ENCODE measurements at places on chromosomes 16 and 17.
A peak's percentile ranks its signal among the peaks of the same experiment; 100 is the strongest.

DNA sequence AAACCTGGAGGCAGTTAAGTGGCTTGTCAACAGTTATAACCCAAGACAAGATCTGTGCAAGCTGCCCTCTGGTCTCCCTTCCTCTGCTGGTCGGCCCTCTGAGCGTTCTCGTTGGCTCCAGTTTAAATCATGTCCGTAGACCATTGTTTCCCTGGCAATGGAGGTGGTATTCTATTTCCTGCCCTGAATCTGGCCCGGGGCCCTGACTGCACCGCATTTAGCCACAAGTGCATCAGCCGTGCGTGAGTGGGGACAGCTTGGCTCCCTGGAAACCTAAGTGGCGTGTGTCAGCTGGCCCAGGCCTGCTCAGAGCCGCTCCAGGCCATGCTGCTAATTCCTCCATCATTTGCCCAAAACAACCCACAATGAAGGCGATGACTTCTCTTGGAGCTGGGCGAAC, 15.0 kb upstream of the MYLK3 start:
- DNase-seq: no peak

DNA sequence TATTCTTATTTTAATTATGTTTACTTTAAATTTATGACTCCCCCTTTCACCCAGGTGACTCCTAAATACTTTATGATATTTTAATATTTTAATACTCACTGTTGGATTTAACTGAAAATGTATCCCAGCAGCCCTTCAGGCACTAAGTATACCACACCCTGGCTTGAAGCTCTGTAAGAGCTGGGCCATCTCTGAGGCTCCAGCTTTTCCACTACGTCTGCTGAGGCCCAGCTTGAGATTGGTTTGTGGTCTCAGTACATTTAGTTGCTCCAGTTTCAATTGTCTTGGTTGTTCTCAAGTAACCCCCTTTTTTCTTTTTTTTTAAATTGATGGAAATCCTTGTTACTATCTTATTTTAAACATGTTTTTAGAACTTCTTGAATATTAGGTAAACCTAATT, 27.0 kb upstream of the CAPNS2 start:
- no peak for DNase-seq

DNA sequence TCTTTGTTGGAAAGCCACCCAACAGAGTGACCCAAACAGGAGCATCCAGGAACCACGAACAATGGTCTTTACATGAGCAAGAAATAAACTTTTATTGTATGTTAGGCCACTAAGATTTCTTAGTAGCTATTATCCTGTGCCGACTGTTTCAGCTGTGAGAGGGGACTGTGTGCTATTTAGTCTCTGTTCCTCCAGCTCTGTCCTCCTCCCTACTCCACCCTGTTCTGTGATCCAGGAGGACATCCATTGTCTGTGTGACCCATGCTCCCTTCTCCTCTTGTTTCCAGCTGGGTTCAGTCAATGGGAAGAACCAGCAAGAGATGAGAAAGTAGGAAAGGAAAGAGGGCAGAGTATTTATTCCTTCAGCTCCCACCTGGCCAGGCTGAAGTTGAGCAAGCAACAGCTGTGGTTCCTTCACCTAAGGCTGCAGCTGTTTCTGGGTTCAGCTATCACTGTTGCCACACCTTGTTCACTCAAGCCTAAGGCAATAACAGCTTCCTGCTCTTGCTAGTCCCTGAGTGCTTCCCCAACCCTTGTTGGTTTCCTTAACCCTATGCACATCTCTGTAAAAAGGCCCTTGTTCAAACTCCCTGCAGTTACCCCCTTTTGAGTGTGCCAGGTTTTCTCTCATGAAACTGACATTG, 14.9 kb upstream of the B4GALNT2 start:
- no peak for DNase-seq

DNA sequence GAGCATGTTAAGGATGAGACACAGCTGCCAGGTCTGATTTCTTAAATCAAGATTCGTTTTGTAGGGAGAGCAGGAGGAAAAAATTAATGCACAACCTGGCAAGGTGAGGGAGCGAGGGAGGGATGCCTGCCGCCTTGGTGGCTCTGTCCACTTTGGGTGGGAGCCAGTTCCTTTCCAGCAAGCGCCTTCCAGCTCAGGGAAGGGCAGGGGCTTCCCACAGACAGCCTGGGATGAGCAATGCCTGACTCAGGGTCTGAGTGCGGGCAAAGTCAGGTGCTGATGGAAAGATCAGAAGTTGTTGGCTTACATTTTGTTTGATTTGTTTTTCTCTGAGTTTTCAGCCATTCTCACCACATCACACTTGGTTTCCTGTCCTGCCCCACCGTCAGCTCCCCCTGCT, 220.7 kb downstream of the ENGASE start:
- DNase-seq: no peak

- no peak for DNase-seq
Observed at GRCh38 chr17:44381810-44382305, 7.6 kb downstream of the ITGA2B start.

DNA sequence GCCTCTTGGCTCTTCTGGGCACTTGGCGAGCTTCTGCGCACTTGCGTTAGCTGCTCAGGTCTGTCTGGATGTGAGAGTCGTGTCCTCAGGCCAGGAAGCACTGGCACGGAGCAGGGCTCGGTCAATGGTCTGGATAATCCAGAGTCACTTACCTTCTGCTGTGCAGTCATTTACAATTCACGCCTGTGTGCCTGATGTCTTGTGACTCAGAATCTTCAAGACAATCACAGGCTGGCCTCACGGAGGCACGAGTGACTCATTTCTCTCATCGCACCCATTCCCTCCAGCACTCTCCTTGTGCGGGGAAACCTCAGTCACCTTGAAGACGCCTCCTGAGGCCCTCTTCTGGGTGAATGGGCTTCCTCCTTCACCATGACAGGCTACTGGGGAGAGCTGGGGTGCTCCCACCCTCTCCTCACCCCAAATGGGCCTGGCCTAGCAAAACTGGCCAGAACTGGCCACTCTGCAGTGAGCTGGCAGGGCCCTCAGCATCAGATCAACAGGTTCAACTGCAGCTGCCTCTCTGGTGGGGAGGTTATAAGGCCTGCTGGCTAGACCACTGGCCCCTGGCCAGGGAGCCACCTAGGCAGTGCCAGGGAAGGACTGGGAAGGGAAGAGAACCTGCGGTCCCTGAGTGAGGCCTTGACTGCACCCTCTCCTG, 1.9 kb upstream of the CAPN15 start:
- peak; percentile 76 for DNase-seq

DNA sequence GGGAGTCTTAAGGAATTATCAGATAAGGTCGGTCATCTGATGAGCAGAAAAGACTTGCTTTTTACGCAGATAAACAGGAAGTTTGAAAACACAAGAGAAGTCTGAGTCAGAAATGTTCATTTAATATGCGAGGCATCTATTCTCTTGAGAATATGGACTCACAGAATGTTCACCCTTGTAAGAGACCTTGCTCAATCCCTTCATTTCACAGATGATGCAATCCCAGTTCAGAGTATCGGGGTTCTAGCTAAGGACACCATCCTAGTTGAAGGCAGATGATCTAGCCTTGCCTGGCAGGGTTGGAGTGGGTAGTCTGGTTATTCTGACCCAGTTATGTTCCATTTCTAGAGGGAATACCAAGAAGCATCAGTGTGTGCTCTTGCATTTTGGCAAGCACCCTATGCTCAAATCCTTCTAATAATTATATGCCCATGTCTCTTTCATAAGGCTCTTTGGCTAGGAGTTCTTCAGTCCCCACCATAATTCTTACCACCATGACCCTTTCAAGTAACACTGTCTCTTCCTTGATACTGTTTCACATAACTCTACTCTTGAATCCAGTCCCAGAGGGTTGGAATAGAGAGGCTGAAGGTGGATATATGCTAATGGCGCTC, 42.5 kb downstream of the YPEL2 start:
- no peak for DNase-seq

DNA sequence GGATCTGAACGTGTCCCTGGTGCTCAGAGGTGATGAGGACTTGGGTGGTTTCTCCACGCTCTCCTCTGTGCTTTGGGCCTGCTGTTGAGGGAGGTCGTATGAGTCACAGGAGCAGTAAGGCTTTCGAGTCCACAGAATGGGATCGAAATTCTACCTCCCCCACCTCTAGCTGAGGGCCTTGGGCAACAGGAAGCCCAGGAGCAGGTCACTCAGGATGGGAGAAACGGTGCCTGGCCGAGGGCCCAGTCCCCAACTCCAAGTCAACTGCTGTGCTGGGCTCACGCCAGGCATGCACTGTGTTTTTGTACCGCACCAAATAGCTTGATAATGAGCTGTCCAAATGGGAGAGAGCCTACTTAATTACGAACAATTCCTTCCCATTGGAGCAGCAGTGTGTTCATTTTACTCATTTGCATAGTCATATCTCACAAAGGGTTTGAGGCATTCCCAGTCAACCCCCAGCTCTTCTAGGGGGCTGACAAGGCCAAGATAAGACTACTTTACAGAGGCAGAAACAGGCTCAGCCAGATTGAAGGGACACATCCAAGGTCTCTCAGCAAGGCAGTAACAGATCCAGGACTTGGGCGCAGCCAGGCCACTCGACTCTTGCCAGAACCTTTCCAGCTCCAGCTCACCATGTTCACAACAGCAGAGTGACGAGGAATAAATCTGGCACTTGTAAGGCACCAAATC, 53.6 kb downstream of the WNT3 start:
- no peak for DNase-seq

DNA sequence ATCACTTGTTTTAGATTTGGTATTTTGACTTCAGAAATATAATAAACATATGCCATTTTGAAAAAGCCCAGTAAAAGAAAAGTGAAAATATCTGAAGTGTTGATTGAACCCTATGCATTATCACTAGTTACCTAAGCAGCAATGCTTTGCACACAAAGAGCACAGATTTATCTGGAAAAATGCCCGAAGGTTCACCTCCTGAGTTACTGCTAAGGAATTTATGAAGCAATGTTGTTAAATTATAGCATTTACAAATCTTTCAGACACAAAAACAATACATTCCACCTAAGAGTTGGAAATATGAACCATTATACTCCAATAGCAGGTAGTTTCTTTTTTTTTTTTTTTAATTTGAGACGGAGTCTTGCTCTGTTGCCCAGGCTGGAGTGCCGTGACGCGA, 38.9 kb upstream of the GHDC start:
- DNase-seq: no peak

DNA sequence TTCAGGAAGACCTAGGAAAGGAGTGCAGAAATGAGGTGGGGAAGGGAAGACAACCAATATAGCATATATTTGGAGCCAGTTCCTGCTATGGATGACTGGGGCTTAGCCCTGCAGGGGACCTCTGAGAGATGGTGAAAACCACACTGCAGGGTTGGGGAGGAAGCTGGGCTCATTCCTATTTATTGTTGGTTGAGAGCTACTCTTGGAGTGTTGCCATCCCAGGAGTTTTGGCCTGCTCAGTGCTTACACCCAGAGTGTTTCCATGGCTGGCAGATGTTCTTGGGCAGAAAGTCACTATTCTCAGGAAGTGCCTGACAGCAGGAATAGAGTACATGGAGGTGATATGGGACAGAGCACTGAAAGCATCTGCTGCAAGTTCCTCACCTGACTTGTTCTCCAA, 145.8 kb downstream of the SPACA3 start:
- DNase-seq: no peak

GRCh38 chr16:46801428-46802049, 29.4 kb downstream of the C16orf87 start:
- no peak for DNase-seq

DNA sequence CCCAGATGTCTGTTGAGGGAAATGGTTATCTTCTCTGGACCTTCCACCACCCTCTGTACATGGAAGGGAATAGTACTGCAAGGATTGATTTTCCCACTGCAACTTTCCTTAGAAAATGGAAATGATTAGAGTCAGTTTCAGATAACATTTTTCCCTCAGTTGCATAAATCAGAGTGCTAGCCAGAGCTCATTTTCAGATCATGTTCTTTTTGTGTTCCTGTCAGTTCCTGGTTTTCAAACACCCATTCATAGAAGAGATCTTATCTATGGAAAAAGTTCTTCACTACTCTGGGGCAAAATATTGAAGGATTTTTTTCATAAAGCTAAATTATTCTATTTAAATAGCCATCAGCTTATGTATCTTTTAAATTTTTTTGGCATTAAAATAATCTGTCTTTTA, 11.7 kb upstream of the COX10 start:
- no peak for DNase-seq

- DNase-seq: no peak
Observed at GRCh38 chr17:58268326-58268725, 12.4 kb downstream of the MPO start.

DNA sequence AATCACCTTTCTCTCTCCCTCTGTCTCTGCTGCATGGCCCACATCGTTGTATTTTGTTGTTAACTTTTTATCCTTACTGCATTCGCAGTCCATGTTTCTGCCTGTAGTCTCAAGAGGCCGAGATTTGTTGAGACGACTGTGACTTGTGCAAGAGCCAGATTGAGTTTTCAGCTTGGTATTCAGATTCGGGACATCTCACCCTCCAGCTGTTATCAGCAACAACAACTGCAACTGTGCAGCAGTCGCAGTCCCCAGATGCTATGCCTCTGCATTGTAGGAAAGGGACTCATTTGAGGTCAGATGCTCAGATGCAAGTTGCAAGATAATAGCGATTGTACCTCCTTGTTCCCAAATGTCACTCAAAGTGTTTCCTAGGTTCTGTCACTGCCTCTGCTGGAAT, 209.0 kb downstream of the SNX29 start:
- no peak for DNase-seq

DNA sequence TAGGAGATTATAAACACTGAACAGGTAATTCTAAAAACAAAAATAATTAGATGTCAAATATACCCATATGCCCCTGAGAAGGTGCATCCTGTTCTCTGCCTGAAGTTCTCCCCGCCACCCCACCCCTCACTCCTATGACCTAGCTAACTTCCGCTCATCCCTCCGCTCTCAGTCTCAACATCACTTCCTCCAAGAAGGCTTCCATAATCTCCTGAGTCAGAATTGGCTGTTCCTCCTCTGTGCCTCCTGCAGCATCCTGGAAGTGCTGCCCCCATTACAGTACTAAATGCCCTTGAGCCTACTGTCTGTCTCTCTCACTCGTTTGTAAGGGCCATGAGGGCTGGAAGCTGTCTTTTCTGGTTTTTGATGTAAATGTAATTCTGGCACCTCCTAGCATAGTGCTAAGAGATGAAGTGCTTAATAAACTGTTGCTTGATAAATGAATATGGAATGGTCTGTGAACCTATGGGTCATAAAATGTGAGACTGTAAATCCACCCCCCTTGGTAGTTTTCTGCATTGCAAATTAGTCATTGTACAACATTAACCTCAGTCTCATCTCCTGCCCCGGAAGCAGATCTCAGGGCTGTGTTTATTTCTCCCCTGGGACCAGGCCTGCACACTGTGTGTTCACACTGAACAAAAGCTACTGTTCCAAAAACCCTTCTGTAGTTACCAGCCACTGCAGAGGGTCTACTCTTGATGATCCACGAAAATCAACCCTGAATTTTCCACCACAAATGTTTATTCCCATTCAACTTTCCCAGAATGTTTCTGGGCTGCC, 3.9 kb upstream of the MYO1D start:
- no peak for DNase-seq

DNA sequence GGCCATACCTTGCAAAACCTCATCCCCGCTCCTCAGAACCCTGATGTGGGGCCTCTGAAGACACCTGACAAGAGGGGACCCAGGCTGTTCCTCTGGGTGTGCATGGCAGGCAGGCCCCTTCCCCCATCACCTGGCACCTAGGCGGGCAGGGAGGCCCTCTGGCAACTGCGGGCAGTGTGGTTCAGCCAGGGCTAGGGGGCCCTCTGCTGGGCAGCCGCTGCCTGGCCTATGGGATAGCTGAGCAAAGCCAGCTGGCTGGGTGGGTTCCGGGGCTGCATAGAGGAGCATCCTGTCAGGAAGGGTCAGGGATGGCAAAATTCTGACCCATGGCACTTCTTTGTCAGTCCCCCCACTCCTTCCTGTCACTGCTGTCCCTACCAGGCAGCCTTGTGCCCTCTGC, 228.7 kb upstream of the ASIC2 start:
- no peak for DNase-seq

- DNase-seq: no peak
Observed at GRCh38 chr16:86138121-86139085, 239.4 kb downstream of the IRF8 start.

- no peak for DNase-seq
Observed at GRCh38 chr17:21010705-21011596, 31.9 kb downstream of the USP22 start.
